ENCODE measurements at places on chromosomes 3 and 15.
A peak's percentile ranks its signal among the peaks of the same experiment; 100 is the strongest.

GRCh38 chr15:36831904-36832287, 252.5 kb downstream of the CDIN1 start:
- DNase-seq: no peak

- DNase-seq: no peak
These were observed 171.1 kb upstream of the ICE2 start for GRCh38 chr15:60649845-60650548.

GRCh38 chr15:78052001-78052401, 25.5 kb downstream of the TBC1D2B start:
- no peak for DNase-seq

DNA sequence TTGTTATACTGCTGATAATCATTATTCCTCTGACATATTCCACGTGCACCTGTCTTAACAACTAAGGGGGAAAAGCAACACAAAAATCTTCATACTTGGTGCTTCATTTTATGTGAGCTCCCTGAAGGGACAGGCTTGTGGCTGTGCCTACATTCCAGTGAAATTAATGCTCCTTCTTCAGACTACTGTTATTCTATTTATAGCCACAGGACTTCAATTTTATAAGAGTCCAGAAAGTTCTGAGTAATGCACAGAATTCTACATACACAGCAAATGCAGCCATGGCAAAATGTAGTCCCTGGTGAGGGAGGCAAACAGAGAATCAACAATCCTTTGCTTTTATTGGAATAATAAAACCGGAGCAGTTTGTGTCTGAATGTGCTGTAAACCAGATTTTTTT, 417.1 kb downstream of the RBMS3 start:
- peak; percentile 54 for DNase-seq

DNA sequence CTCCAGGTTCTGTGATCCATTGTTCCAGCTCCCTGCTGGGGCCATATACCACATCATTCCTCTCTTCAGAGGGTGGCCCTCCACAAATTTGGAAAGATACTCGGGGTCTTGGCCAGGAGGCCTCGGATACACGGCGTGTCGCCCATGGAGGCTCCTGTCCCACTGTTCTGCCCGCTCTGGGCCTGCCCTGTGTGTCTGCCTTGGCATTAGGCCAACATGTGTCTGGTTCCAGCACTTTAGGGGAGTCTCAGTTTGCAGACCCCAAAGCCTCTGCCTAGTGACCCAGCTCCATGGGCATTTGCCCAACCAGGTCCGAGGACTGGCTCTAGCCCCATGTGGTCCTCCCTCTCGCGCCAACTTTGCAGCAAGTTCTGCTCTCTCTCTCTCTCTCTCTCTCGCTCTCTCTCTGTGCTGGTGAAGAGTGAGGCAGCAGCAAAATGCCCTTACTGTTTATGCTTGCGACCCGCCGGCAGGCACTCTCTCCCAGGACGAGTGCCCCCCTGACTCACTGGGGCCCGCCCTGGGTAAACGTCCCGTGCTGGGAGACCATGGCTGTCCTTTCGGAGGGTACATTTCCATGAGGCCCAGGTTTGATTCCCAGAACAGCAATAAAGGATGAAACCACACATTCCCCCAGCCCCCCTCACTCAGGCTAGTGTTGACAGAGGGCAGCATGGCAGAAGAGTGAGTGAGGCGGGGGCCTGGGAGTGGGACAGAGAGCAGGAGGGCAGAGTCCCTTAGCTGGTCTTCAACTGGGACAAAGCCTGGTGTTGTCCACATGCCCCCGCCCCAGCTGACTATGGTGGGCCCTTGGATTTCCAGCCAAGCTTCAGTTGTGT, 77.9 kb downstream of the ISG20 start:
- DNase-seq: no peak

DNA sequence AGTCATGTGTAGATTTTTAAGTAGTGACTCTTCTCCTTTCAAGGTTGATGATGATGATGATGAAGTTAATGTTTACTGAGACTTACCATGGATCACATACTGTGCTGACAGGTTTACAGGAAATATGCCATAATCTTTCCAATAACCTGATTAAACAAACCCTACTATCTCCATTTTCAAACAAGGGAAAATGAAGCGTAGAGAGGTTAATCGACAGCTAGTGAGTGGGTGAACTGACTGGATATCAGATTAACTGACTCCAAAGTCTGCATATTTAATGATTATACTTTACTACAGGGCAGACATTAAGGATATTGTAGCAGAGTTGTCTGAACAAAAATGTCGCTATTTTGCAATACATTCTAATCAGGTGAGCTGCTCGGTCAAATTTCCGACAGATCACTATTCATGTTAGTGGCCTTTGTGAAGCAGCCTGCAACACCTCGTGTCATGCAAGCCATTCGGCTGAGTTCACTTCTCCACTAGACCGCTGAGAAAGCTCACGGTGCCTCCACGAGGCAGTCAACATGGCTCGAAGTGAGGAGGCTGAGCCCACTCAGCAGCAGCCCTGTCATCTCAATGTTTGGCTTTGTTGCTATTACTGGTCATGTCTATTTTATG, 264.2 kb downstream of the NFKBIZ start:
- no peak for DNase-seq

DNA sequence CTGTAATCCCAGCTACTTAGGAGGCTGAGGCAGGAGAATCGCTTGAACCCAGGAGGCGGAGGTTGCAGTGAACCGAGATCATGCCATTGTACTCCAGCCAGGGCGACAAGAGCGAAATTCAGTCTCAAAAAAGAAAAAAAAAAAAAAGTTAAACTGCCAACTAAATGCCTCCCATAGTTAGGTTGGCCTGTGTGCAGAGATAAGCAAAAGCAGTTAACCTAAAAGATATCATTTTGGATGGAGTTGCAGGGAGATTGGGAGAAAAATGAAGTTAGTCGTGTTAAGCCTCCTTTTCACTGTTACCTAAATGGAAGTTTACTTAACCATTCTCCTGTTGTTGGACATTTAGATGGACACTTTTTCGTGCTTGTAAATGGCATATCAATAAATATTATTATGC, 11.4 kb upstream of the FETUB start:
- no peak for DNase-seq

- peak; percentile 68 for DNase-seq
These were observed 466 bp downstream of the NFKBIZ start for GRCh38 chr3:101849714-101850245.

GRCh38 chr3:73394240-73394639, 230.5 kb downstream of the PDZRN3 start:
- no peak for DNase-seq

DNA sequence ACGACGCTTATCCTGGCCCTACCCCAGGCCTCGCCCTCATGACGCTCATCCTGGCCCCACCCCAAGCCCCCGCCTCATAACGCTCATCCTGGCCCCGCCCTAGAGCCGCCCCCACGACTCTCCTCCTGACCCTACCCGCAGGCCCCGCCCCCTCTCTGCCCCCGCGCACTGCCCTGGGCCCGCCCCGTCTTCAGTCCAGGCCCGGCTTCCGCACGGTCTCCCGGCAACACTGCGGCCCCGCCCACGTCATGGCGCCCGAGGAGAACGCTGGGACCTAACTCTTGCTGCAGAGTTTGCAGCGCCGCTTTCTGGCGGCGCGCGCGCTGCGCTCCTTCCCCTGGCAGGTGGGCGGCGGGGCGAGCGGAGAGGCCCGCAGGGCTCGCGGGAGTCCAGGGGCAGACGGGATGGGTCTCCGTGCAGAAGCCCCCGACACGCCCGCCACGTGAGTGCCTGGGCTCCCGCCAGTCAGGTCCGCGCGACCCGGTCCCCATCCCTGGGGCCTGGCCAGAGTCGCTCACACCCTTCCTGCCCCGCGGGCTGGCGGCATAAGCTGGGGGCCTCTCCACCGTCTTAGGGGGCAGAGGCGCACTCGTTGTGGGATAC, 52.5 kb upstream of the ROPN1B start:
- peak; percentile 97 for DNase-seq

DNA sequence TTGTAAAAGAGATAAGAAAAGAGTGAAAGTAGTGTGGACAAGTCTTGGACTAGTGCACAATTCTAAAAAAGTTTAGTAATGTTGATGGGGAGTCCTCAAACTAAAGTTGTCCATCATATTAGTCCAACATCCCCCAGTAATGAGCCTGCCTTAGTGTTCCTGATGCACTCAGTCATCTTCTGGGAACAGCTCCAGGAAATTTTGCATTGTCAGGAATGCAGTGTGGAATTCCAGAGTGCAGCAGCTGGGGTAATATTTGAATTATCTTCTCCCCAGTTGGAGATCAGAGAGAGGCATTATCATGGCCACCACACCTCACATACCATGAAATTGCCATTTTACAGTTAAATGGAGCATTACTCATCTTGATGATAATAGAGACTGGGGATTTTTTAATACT, 528.8 kb upstream of the NAALADL2 start:
- DNase-seq: peak; percentile 76

DNA sequence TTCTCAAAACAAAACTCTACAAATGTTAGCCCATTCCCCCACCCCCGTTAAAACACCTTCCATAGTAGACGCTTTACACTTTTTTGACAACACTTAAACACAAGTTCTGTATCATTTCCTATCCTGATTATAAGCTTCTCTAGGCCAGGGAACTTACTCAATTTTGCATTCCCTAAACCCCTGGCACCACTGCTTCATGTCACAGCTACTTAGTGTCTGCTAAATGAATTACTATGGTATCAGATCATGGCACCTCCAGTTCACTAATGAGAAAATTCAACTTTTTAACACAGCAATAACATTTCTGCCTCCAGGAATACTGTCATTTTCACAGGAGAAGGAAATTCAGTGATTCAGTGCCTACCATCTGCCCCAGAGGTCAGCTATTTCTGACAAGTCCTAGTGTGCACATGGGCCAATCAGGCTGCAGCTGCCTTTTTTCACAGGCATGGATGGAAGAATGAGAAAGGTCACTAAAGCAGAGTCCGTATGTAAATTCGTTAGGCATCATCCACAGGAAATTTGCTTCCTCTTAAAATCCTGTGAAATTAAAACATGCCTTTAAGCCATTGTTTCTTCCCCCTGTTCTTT, 18.5 kb downstream of the SFMBT1 start:
- DNase-seq: no peak

- peak; percentile 37 for DNase-seq
These were observed 2.8 kb downstream of the TOP2B start for GRCh38 chr3:25661694-25662437.

DNA sequence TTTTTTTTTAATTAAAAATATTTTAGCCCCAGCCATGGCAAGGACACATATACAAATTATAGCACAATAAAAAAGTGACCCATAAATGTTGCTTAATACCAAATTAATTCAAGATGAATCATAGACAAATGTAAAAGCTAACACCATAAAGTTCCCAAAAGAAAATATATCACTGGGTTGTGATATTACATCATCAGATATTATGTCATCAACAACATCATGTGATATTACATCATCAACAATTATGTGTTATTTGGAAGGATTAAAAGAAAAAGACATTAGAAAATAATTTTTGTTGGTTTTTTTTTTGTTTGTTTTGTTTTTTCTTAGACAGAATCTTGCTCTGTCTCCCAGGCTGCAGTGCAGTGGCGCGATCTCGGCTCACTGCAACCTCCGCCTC, 34.5 kb upstream of the ABHD10 start:
- no peak for DNase-seq

- DNase-seq: peak; percentile 30
These were observed 68.8 kb upstream of the PRR23E start for GRCh38 chr3:127124120-127124519.

DNA sequence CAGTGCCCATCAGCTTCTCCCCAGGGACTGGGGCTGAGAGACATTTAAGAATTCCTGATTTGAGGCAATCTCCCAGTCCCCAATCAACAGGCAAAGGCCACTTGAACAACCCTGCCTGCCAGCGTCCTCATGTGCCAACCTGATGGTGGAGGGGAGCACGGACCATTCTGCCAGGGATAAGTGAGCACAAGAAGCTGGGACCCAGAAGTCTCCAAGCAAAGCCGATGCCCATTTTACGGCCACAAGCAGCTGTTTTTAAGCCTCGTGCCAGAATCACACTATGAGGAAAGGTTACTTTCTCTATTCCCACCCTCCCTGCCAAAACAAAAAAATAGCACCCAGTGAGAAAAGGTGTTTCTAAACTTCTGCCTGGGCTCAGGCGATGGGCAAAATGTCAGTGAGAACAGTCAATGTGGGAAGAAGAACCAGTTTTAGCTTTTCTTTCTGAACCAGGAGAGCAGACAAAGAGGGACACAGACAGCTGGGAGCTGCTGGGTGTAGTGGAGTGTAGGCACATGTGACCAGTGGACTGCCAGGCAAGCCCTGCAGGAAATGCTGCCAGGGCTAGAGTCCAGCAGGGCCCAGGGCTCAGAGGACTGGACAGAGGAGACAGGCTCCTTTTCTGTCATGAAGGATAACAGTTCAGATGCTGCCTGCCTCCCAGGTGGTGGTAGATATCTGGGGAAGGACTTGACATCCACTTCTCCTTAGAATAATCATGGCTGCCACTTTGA, 57.7 kb downstream of the ATP2B2 start:
- no peak for DNase-seq

DNA sequence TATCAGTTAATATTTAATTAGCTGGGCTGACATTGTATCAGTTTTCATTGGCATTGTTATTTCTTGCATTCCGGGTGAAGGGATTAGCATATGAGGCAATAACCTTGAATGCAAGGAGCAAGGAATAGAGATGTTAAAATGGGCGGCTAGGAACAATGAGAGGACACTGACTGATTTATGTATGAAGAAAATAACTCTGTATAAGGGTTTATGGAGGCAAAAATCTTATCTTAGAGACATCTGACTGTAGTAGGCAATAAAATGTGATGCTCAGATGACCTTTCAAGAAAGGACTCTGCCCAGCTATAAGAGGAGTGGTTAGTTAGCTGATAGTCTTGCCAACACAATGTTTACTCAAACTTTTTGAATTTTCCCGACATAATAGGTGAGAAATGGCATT, 158.3 kb downstream of the EFHB start:
- DNase-seq: no peak

DNA sequence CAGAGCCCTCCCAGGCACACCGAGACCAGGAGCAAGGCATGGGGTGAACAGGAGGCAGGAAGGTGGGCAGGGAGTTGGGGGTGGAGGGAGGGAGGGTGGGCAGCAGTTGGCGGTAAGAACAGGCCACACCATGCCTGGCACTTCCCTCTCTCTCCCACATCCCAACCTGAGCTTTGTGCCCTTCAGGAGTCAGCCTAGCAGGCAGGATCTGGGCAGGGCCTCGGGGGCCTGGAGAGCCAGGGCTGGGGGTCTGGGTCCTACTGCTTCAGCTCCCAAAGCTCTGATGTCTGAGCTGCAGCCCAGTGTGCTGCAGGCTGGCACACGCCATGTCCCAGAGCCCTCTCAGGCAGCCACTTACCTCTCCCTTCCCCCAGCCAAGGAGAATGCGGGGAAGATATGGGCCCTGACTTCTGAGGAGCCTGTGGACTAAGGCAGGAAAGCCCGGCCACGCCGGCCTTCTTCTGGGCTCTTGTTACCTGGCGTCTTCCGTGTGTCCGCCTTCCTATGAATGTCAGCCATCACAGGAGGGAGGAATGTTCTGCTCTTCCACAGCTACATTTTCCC, 2.9 kb upstream of the MYL3 start:
- DNase-seq: no peak

GRCh38 chr3:63051920-63052319, 176.7 kb upstream of the CADPS start:
- DNase-seq: peak; percentile 57

DNA sequence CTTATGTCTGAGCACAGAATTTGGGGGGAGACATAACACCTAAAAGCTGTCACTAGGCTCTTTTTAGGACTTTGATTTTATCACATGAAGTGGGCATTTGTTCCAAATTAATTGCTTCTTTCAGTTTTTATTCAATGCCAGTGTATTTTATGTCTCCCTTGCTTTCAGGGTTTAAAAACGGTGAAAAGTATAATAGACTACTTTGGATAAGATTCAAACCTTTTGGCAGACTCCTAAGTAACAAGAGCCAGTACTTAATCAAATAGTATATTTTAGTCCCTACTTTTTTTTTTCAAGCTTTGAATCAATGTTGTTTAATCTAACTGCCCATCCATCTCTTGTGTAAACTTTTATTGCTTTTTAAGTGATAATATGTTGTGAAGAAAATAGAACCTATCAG, 847.2 kb upstream of the DPPA4 start:
- DNase-seq: no peak

Measured in adipocyte (in vitro differentiated cells).